ENCODE measurements at places on chromosomes 11 and 22. TPM values are rescaled to one million over a fixed set of nuclear protein-coding genes. Genes with fewer than 3 reads are reported as not detected.

The PANX2 gene
- 0.65 TPM for total RNA-seq

The ASPHD2 gene
- total RNA-seq, result 3.7 TPM

The STX5 gene
- total RNA-seq, result 57.0 TPM

The SAA4 gene
- total RNA-seq, result not detected
